ENCODE measurements at places on chromosomes 13 and 19.

DNA sequence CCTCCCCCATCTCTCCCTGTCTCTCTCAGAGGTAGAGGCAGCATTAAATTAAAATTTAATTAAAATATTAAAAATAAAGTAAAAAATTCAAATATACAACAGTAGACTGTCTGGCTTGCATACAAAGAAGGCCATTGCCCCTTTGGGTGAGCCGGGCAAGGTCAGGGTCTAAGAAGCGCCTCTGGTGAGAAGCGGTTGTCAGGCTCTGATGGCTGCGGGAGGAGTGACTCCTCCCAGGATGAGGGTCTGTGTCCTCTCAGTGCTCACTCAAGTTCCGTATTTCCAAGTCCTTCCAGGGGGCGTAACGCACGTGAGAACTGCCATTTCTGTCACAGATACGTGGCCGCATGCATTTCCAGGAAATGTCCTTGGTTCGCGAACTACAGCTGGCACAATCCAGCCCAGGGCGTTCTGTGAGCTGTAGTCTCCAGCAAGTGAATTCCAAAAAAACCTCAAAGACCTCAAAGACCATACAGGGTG is 737 bp upstream of the ZNF181 start:
- DNase-seq, result no peak

DNA sequence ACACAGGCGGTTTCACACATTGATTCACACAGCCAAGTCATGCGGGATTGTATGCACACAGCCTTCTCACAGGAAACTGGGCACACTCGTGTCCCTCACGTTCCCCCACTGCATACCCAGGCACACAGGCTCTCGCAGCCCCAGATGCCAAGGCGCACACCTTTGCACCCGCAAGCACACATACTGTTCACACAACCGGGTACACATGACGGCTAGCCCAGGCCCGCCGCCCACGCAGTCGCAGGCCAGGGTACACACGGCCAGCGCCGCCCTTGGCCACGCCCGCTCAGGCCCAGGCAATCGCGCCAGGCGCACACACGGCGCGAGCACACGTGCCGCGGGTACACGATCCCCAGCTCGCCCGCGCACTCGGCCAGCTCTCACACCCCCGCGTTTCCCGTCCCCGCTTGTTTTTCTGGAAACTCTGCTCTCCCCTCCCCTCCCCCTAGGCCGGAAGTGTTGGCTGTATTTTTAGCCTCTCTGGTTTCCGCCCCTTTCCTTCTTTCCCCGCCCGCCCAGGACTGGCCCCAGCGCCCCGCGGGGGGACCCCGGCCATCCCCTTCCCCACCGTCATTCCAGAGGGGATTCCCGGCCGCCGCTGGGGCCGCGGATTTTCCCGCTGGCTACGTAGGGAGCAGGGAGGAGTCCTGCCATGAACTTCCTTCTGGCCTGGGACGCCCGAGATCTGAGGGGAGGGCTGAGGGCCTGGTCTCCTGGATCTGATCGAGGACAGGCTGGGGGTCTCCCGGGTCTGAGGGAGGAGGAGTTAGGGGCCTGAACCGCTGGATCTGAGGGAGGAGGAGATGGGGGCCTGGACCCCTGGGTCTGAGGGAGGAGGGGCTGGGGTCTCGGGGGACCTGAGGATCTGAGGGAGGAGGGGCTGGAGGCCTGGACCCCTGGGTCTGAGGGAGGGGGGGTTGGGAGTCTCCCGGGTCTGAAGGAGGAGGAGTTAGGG is 4.0 kb upstream of the ZFP36 start:
- DNase-seq, result peak; percentile 82

GRCh38 chr13:43785650-43786471 is 911 bp downstream of the ENOX1 start:
- no peak for DNase-seq

GRCh38 chr13:42363941-42364612 is 92.1 kb downstream of the AKAP11 start:
- DNase-seq, result no peak

- DNase-seq, result no peak
Observed at GRCh38 chr19:39539165-39539517, 820 bp downstream of the EID2 start.

- no peak for DNase-seq
Observed at GRCh38 chr19:18778076-18778389, 13.1 kb downstream of the COMP start.

DNA sequence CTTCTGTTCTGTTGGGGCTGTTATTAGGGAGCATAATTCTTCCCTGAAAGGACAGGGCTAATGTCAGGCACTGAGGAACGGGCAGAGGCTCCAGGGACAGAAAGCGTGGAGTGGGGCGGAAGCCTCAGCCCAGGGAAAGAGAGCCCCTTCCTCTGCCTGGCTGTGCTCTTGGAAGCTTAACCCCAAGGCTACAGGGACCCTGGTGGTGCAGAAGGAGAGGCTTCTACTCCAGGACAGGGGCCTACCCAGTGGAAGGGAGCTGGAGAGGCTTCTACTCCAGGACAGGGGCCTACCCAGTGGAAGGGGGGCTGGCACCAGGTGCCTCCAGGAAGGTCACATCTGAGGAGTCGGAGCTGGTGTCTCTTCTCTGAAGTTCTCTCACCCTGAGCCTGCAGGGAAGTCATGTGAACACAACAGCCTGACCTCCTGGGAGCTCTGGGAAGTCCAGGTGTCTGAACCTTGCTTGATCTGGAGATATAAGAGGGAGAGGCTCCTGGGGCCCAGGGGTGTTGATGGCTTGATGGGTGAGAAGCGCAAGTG is 159.5 kb upstream of the SOX1 start:
- no peak for DNase-seq

DNA sequence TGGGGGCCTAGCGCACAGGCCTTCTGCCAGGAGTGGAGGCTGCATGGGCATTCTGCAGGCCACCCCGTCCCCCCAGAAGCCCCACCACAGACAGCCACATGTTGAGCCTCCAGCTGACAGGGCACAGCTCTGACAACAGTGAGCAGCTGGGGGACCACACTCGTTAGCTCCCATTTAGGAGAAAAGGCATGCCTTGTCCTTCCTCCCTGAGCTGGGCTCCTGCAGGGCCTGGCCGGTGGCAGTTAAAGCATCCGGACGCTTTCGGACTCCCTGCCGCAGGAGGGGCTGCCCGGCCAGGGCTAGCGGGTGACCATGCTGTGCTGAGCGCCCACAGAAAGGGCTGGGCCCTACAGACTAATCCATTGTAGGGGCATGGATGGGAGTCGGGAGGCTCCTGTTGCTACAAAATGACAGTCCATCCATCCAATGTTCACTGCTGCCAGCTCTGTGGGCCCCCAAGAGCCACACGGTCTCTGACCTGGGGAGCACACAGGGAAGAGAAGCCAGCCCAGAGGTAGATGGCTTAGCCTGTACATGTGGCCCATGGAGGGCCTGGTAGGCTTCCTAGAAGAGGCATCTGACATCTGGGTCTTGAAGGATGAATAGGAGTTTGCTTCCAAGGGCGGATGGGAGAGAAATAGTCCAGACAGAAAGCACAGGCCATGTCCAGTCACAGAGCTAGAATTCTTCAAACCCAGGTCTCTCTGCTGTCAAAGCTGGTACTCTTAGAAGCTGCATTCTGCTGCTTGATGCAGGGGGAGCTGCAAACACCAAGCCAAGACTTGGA is 116.5 kb upstream of the VSTM2B start:
- no peak for DNase-seq

GRCh38 chr19:7224995-7225394 is 69.2 kb downstream of the INSR start:
- no peak for DNase-seq

DNA sequence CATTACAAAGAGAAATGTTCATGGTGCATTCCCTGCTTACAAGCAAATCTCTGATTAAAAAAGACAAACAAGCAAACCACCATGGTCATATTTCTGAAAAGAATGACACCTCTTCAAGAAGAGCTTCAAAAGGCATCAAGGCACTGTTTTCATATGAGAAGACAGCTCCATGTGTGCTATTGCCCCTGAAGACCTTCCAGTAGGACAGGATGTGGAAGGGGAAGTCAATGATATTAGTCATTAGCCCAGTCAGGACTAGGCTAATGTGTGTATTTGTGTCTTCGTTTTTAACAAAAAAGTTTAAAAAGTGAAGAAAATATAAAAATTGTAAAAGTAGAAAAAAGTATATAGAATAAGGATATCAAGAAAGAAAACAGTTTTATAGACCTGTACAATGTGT is 534.7 kb upstream of the ARGLU1 start:
- no peak for DNase-seq

DNA sequence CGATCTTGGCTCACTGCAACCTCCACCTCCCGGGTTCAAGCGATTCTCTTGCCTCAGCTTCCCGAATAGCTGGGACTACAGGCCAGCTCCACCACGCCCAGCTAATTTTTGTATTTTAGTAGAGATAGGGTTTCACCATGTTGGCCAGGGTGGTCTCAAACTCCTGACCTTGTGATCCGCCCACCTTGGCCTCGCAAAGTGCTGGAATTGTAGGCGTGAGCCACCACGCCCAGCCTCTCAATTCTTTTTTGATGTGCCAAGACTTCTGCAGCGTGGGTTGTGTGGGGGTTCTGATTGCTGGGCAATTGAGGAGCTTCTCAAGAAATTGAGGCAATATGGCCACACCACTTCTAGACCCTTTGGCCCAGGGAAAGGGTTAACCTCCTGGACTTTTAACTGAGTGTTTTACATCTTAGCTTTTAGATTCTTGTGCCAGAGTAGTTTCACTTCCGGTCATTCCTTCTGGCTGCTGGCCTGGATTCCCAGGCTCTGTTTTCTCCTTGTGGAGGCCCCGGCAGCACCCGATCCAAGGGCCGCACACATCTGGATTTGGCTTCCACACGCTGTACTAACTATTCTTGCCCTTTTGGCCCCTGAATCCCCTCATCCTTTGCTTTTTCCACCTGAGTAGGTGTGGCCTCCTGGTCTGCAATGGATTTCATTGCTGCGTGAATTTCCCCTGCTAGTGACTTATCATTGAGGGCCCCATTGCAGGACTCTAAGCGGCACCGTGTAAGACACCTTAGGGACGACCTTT is 14.7 kb downstream of the SMARCA4 start:
- DNase-seq, result no peak

DNA sequence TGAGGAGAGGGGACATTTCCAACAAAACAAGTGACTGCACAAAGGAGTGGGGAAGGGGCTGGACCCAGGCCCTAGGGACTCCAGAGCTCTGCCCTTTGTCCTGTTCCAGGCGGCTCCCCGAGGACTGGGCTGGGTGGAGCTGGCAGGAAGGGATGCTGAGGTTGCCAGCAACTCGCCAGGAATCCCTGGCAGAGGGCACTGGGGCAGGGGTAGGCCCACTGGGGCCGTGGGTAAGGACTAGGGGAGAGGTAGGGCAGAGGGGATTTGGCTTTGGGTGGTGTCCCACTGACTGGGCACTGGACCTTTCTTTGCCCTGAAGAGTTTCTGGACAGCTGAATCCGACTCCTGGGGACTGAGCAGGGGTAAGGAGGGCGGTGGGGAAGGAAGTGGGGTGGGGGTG is 7.9 kb downstream of the LIPE start:
- DNase-seq, result no peak

DNA sequence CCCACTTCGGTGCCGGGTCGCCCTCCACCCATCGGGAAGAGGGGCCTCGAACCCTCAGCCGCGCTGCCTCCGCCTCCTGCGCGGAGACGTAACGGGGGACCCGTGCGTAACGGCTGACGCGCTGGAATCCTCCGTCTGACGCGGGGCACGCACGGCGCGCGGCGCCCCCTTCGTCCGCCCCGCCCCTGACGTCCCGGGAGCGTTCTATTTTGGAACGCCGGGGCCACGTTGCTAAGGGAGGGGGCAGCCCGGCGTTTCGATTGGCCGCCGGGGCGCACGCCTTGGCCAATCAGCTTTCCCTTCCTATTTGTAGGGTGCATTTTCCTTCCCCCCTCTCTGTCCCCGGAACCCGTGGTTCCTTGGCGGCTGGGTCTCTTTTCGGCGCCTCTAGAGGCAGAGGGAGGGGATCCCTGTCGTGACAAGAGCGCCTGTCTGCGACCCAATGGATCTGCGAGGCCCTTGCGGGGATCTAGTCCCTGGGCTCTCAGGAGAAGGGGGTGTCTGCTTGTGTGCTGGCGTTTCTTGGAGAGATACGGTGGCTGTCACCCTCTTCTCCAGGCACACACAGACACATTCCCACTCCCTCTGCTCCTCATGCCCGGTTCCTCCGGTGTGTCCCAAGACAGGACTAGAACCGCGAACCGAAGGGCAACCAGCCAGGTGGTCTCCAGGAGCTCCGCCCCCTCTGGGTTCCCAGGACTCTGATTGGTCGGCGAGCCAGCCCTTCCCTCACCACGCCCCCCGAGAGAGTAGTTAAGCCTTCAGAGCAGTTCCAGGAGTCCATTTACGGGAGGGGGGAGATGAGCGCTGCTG is 1.5 kb downstream of the FOSB start:
- peak; percentile 92 for DNase-seq

GRCh38 chr13:21638319-21639282 is 32.3 kb upstream of the FGF9 start:
- DNase-seq, result no peak

DNA sequence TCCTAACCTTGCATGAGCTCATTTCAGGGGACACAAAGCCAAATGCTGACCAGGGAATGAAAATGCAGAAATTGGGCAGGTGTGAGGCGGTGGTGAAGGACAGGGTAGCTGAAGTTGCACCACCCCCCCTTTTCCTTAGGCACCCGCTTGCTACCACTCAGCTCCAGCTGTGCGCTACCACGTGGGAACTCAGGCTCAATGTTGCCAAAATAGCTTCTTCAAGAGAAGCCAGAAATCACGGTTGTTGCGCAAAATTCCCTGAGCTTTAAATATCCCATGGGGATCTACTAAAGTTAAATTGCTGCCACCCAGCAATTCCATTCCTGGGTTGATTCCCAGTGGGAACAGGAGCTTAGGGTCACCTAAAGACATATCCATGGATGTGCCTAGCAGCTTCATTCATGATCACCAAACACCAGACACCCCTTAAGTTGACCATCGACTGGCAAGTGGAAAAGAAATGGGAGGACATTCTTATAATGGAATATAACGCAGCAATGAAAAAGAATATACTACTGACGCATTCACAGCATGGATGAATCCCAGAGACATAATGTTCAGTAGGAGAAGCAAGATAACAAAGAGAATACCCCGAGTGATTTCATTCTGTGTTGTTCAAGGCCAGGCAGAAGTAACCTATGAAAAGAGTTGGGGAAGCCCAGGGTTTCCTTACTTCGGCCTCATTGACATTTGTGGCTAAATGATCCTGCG is 12.8 kb upstream of the ADGRL1 start:
- no peak for DNase-seq

- no peak for DNase-seq
Observed at GRCh38 chr13:27172495-27172842, 858 bp upstream of the USP12 start.

DNA sequence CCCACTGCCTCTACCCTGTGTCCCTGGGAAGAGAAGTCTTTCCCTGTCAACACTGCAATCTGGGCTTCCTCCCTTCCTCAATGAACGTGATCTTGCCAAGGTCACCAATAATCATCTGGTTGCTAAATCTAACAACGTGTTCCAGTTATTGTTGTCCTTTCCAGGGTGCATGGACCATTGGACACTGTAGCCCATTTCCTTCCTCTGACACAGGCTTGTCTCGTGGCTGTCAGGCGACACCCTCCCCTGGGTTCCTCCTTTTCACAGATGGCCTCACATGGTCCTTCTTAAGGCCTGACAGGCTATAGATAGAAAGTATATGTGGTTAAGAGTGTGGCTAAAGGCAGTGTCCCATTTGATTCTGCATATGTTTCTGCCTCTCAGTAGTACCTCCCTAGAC is 67.7 kb upstream of the STARD13 start:
- no peak for DNase-seq

GRCh38 chr19:35011091-35011689 is 11.1 kb downstream of the GRAMD1A start:
- no peak for DNase-seq

GRCh38 chr13:48491423-48492095 is 41.3 kb downstream of the RCBTB2 start:
- no peak for DNase-seq

- no peak for DNase-seq
Observed at GRCh38 chr13:26895808-26896466, 135.4 kb upstream of the GPR12 start.

Data from stimulated activated CD4-positive, alpha-beta T cell treated with anti-CD3 and anti-CD28 coated beads, Interleukin-15, amount 100 ng/mL, for 48 hours (primary cell).